Activated naive CD4-positive, alpha-beta T cell treated with anti-CD3 and anti-CD28 coated beads, Interleukin-2, amount 50 U/mL, for 72 hours (primary cell): ENCODE measurements at places on chromosomes 4 and X. TPM values are rescaled to one million over a fixed set of nuclear protein-coding genes. Genes with fewer than 3 reads are reported as not detected.

The AKAP14 gene
- total RNA-seq = not detected

The ARSD gene
- total RNA-seq = 1.2 TPM

The RHOXF2B gene
- total RNA-seq = not detected

The VCX2 gene
- total RNA-seq = not detected

The SLAIN2 gene
- 42.7 TPM for total RNA-seq

The MEPE gene
- not detected for total RNA-seq

GRCh38 chrX:46408553-46409407, 136.4 kb downstream of the ZNF674 start:
- no peak for DNase-seq

- DNase-seq = no peak
Measured at GRCh38 chr4:36224972-36225903, 19.1 kb downstream of the ARAP2 start.

DNA sequence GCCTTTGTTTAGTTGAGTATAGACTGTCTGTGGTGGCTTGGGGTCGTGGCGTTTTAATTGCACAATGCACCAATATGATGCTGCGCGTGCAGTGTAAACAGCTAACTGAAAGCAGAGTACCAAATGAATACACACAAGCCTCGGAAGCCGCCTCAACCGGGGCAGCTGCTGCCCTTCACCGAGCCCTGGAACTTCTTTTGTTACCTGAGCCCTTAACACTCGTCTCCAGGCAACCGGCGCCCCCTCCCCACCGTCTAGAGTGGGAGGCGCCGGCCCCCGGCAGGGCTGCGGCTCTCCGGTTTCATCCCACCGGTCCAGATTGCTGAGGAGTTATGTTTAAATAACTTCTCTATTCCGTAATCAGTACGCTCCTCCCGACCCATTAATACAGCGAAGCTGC, 173.2 kb upstream of the TBL1X start:
- DNase-seq = no peak

DNA sequence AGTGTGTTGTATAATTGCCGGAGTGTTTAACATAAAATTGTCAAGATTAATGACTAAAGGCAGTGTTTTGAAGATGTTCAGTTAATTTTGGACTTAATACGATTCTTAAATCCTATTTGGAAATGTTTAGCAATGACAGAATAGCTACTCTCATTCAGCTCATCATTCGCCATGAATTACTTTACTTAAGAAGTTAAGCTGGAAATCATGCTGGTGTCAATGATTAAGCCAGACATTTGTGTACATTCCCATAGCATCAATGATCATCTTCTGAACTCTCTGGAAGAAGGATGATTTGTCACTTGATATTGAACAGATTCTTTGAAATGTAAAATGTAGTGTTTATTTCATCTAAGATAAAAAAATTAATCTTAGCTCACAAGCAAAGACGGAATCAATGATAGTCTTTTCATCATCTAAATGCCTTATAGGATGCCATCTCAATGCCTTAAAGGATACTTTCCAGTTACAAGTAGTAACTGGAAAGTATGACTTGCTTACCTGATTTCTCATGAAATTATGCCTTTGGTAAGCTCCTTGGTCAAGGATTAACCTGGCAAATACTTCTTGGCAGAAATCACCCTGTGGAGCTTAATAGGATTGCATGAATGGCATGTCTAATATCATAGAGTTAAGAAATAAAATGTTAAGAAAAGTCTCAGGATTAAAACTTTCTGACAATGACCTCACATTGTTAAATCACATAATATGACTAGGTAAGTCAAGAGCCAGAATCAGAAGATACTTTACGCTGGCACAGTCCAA, 515.5 kb upstream of the AGA start:
- no peak for DNase-seq

DNA sequence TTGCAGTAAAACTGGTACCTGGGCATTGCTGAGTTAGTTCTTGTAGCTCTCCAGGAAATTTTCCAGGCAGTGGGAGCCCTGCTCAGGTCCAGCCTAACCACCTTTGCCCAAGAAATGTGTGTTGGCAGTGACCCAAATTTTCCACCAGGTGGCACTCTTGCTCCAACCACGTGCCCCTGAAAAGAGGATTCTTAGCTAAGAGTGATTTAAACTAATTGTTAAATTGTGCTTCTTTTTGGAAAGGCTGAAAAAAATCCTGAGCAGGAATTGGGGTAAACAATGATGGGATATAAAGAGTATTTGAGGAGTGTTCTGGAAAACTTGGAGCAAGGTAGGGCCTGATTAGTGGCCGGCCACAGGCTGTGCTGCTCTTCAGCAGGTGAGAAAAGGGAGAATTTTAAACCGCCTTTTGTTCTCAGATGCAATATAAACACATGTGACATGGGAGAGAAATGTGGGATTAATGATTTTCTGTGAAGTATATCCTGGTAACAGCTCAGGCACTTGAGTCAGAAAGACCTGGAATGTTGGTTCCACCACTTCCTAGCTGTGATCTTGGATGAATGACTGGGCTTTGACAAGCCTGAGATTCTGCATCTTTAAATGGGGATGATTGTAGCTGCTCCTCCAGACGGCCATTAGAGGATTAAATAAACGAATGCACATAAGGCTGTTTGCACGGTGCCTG, 219.6 kb downstream of the PTTG2 start:
- DNase-seq = peak; percentile 62

DNA sequence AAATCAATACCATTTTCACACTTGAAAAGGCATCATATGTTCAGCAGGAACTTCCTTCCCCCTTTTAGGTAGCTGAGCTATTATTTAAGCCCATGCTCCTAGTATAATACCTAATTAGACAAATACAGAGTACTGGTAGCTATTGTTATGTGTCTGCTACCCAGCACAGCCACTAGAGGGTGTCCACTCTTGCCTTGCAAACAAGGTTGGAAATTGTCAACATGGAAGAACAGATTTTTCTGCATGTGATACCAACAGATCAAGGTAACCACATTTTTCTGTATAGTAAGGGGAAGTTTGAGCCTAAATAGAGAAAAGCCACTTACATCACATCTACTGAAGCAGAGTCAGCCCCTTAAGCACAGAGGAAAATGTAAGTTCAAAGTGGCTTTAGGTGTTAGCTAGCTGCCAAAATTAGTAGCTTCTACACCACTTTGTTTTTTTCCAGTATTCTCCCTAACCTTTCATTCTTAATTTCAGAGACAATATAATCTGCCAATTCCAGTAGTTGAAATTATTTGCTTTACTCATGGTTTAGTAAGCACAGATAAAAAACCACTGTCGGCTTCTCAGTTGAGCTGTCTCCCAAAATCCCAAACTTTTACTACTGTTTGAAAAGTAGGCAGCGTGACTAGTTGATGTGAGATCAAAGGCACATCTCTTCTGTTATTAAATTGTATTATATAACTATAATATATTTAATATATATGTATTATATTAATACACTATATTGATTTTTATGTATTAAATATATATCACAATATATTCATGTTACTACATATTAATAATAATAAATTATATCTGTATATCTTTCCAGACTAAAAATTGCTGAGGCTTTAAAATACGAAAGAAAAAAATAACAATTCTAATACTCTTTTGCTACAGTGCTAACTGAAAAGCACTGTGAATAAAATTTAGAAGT, 38.2 kb downstream of the EDNRA start:
- peak; percentile 36 for DNase-seq

- no peak for DNase-seq
Measured at GRCh38 chr4:58600290-58600689, 1490.1 kb upstream of the IGFBP7 start.
